ENCODE measurements at places on chromosomes 12 and 14.
A peak's percentile ranks its signal among the peaks of the same experiment; 100 is the strongest.

GRCh38 chr12:98771811-98772752 is 127.0 kb downstream of the APAF1 start:
- DNase-seq: no peak

- no peak for DNase-seq
Observed at GRCh38 chr12:63150713-63151622, at the start of gene AVPR1A. AVPR1A (minus strand) TSS chr12:63151201; CDS start chr12:63150836, 365 bp downstream.

- DNase-seq: no peak
Observed at GRCh38 chr12:28973491-28973890, 175.6 kb upstream of the FAR2 start.

GRCh38 chr12:59843260-59843843 is 247.5 kb downstream of the SLC16A7 start:
- DNase-seq: no peak

DNA sequence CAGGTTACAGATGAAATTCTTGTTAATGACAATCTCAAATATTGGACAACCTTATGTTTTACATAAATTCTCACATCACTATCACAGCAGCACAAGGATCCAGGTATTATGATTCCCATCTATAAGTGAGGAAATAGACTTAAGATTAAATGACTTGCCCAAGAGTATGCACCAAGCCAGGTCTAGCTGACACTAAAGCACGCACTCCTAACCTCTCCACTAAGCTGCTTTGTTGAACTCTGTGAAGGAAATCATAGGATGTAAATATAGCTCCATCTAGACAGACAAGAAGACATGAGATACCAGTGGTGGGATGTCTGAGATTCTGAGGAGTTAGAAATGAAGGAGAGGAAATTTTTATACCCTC is 87.9 kb downstream of the PHLDA1 start:
- DNase-seq: no peak

DNA sequence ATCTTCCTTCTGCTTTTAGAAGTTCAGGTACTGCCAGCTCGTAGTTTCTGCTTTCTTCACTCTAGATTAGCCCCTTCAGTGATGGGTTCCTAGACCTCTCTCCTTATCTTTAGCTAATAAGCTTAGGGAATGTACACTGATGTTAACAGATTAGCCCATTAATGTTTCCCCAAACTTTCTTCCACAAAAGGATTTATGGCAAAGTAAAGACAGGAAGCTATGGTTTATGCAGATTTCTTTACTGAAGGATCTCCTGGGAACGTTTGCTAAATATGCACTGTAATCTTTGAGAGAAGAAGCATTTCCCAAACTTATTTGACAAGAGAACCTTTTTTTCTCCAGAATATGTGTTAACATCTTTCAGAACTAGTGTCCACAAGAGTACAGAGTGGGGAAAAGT is 4.2 kb downstream of the SOCS4 start:
- no peak for DNase-seq

DNA sequence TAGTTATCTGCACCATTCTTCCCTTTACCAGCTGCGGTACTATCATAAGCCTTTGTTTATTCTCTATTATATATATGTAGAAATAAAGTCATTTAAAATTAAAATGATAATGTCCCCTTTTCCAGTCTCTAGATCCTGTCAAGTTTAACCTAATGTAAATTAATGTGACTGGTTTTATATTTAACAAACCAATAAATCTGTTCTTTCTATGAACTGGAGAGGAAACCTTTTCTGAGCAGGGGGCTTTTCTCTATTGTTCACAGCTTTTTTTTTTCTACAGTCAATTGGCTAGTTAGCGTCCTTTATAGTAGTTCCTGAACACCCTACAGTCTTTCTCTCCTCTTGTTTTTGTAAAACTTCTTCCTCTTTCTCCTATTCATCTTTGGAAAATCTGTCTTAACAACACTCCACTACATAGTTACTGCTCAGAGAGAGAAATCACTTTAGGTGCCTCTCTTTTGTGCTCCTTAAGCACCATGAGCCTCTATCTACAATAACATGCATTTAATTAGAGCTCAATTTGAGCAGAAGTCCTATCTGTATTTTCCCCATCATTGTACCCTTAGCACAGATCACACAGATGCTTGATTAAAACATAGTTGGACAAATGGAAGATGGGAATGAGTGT is 332.6 kb upstream of the SYT1 start:
- DNase-seq: no peak

- no peak for DNase-seq
Observed at GRCh38 chr12:98671459-98671858, 26.4 kb downstream of the APAF1 start.

DNA sequence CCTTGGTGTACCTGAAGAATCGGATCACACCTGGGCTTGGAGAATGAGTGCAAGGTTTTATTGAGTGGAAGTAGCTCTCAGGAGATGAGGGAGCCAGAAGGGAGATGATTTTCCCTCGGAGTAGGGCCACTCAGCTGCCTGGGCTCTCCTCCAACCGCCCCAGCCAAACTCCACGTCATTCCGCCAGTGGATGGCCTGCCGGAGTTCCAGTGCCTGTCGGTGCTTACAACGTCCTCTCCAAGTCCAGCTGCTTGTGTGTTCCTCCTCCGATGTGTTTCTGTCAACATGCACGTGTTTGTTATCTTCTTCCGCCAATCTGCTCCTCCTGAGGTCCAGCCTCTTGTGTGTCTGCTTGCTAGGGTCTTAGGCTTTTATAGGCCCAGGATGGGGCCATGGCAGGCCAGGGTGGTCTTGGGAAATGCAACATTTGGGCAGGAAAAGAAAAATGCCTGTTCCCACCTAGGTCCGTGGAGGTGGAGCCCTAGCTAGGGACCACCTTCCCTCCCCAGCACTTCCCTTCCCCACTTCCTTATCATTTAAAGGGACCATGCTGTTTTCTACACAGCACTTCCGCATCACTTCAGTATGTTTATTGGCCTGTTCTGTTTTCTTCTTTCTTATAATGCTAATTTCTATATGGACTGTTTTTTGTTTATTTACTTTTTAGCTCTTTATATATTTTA is 343.2 kb downstream of the PDZRN4 start:
- no peak for DNase-seq

GRCh38 chr14:23095196-23096108 is at the start of gene C14orf119:
C14orf119 (plus strand) TSS chr14:23095505; CDS start chr14:23097659, 2,154 bp downstream.
- no peak for DNase-seq

- DNase-seq: no peak
Observed at GRCh38 chr14:37034410-37035285, 137.8 kb downstream of the SLC25A21 start.

- no peak for DNase-seq
Observed at GRCh38 chr12:32171211-32171610, 64.6 kb downstream of the BICD1 start.

- DNase-seq: peak; percentile 10
Observed at GRCh38 chr12:31589904-31590641, 863 bp downstream of the DENND5B start.

GRCh38 chr14:67270145-67270753 is 29.0 kb downstream of the PALS1 start:
- no peak for DNase-seq

DNA sequence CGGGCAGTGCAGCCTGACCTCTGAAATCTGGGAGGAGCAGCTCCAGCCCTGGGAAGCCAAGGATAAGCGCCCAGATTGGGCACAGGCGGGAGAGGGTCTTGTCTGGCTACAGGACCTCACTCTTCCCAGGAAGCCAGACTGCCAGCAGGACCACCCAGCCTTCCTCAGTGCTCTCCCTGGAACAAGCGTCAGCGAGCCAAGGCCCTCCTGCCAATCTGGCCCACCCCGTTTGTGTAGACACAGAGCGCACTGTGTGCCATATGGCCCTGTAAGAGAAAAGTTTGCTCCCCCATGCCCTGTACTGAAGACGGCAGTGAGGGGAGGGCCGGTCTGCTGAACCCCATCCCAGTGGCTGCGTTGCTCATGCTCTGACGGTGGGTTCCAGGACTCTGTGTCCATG is 1.2 kb upstream of the C14orf180 start:
- peak; percentile 82 for DNase-seq

- DNase-seq: no peak
Observed at GRCh38 chr12:120818416-120818815, 85.7 kb downstream of the SPPL3 start.

DNA sequence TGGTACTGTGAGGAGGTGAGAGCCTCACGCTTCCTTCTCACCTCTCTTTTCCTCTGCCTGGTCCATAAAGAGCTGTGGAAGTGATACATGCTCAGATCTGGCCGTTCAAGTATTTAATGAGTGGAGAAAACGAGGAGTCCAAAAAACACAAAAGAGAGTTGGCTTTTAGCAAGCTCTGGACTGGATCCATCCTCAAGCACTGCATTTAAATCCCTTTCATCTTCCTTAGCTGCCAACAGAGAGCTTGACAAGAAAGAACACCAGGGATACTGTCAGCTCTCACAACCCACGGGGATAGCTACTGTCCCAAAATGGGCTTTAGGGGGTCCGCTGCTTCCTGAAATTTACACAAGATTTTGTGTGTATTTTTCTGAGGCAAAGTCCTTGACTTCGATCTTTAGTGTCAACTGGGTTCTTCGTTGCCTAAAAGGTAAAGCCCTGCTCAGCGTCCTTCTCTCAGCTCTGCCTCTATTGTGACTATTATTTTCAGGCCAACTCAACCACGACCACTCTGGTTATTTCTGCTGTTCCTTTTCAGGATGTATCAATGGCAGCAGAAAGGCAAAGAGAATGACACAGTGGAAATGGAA is 120.9 kb downstream of the TMTC1 start:
- DNase-seq: no peak

DNA sequence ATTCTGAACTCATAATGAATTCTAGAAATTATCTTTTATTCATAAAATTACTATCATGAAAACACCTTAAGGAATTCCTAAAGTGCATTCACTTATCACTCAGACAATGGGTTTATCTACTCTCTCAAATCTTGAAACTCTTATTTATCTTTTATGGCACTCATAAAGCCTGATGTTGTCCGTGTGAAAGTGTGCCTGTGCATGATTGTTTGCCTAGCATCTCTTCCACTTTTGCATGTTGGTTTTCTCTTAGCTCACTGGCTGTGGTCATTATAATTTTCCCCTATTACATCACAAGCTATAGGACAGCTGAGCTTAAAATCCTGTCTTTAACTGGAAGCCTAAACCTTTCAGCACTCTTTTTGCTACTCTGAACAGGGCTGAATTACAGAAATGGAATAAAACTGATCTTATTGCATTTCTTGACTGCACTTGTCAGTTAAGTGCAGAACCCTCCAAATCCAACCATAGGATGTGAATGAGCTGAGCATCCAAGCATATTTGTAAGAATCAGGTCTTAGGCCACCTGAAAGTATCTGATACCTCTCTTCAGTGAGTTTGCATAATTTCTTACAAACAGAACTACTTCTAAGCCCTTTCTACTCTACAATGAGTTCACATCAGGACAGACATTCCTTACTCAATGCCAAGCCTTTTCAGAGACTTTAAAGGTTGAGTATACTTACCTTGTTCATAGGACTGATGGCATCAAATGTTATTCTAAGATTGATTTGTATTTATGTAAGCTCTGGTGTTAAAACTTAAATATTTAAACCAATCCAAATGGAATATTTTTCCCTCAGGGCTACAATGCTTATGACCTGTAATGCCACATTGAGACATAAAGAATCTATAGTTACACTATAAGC is 221.2 kb upstream of the KITLG start:
- DNase-seq: no peak

- DNase-seq: no peak
Observed at GRCh38 chr14:33931461-33931860, 19.4 kb downstream of the EGLN3 start.

DNA sequence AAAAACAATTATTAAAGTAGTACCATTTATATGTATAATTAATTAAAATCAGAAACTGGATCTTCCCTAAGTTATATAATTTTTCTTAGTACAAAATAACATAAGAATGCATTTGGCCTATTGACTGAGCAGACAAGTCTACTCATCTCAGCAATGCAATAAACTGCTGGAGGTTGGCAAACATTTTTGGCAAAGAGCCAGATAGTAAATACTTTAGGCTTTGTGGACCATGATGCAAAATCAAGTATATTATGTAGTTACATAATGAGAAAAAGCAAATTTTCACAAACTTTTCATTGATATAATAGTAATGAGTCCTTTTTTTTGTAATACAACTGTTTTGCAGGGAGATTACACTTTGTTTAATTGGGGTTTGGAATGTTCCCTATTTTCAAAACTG is 30.9 kb downstream of the ERGIC2 start:
- no peak for DNase-seq

- no peak for DNase-seq
Observed at GRCh38 chr12:122861587-122861970, 26.3 kb downstream of the HIP1R start.

DNA sequence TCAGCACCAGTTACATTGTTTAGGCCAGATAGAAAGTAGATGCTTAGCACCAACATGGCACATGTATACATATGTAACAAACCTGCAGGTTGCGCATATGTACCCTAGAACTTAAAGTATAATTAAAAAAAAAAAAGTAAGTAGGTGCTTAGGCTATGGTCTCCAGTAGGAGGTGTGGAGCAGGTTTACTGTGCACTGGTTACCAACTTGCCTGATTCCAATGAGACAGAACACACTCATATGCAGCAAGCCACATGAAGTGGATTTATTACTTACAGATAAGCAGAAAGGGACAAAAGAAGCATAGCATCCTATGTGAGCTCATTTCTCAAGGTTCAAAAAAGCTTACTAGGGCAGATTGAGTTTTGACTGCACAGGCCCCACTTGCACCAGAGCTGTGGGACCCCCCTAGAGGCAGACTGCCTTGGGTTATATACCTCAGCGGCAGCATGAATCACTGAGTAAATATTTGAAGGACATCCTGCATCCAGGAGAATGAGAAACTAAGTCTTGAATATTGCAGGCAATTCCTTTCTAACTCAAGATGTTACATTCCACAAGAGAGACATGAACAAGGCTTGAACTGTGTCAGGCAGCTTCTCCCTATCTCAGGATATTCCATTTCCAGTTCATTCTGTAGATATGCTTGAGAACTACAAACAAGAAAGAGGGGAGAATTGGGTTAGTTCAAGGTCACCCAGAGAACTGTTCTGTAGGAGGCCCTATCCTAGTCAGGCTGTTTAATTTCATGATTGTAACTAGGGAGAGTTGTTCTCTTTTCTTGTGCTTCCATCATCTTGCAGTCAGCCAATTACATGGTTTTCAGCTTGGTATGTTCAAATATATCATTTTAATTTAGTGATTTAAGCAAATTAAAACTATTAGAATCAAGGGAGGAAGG is 30.1 kb downstream of the LRFN5 start:
- DNase-seq: no peak

- no peak for DNase-seq
Observed at GRCh38 chr14:65268594-65268993, 143.9 kb upstream of the FUT8 start.

Data from DMS 273 treated with DMSO at 0.1 percent for 48 hours (cell line).